CD4-positive, alpha-beta T cell treated with Interleukin-15 for 4 hours (primary cell): ENCODE measurements at places on chromosomes 4 and X.

DNA sequence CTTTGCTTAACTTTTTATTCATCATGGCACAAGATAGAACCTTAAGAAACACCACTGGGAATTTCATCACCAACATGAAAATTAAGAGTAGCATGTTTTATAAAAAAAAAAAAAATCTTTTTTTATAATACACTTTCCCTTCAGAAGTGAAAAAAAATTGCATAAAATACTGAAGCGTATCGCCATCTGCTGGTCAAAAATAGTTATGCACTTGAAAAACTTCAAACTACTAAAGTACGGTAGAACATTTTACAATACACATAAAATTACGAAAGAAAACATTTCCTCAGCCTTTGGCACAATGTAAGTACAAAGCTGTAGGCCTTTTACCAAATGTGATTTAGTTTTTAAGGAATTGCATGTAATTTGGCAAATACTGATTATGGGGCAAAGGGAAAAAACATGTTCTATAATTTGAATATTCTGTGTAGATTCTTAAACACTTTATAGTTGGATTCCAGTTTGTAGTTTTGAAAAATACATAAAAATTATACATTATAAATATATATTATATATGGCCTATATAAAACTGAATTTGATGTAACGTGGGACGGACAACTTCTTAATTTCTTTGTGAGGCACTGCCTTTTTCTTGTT lies 26.5 kb downstream of the HCCS start:
- peak; percentile 37 for DNase-seq

DNA sequence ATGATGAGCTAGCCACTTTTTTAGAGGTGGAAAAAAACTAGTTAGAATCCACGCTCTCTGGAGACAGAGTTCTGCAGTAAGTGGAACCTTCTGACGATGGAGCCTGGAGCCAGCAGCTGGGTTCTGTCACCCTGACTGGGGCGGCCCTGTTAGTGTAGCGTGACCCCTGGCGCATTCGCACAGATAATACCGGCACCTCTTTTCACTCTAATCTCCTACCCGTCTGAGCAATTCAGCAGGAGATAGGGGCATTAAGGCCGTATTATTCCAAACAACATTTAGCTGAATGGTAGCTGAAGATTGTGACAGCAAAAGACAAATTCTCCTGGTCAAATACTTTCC lies 292.6 kb downstream of the FBXO8 start:
- no peak for DNase-seq

DNA sequence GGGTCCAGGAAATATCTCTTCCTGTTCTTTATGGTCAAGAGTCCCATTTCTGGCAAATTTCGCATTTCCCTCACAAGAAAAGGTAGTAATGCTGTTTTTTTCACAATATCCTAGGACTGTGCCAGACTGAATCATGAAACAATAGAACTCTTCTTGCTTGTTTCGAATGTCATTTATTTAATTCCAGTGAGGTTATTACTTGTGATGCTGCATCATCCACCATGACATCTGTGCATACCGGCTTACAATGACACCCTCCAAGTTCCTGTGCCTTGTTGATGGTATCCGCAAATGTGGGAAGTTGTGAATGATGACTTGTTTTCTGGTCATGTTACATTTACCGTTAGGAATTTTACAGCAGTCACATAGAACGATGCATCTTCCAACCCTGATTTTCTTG lies 42.9 kb upstream of the SPRY1 start:
- DNase-seq: no peak

DNA sequence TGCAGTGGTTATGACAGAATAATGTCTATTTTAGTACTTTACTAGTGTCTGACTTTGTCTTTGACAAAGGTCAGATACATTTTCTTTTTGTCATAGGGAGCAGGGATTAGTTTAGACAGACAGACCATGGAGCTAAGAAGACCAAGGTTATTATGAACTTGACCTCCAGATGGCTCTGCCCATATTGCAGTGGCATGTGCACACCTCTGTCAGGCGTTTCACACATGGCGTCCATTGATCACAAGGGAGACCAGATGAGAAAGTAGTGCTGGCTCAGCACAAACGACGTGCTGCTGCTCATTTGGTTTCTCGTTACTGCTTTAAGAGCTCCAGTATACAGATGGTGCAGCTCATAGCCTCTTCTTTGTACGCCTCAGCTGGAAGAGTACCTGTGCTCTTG lies 56.3 kb upstream of the HPSE start:
- DNase-seq: no peak

- no peak for DNase-seq
Observed at GRCh38 chrX:154399527-154400368, 1.6 kb downstream of the RPL10 start.
